Dermis lymphatic vessel endothelial cell (primary cell): ENCODE measurements at places on chromosomes 5 and 9. TPM values are rescaled to one million over a fixed set of nuclear protein-coding genes. Genes with fewer than 3 reads are reported as not detected.

The SURF2 gene
- total RNA-seq: 10.1 and 12.5 TPM in 2 replicates

The IRX2 gene
- 0.17 and 0.98 TPM in 2 replicates for total RNA-seq

The CTSV gene
- 0.26 and 0.33 TPM in 2 replicates for total RNA-seq

The CYSRT1 gene
- 0.22 and 0.26 TPM in 2 replicates for total RNA-seq

The WNT8A gene
- total RNA-seq: not detected in 2 replicates

The CFAP77 gene
- 0.22 and 0.34 TPM in 2 replicates for total RNA-seq

The SLCO6A1 gene
- not detected in 2 replicates for total RNA-seq

The WWC1 gene
- total RNA-seq: under 0.01 and 0.33 TPM in 2 replicates

The FAM78A gene
- total RNA-seq: 2.8 and 3.7 TPM in 2 replicates

The CDHR2 gene
- total RNA-seq: under 0.01 TPM in 2 replicates

The TNPO1 gene
- total RNA-seq: 341 and 359 TPM in 2 replicates

The INSL4 gene
- not detected in 2 replicates for total RNA-seq

The FBXO38 gene
- total RNA-seq: 45.7 and 48.0 TPM in 2 replicates

The SLC25A46 gene
- total RNA-seq: 63.4 and 79.9 TPM in 2 replicates

The RETREG1 gene
- total RNA-seq: 0.09 TPM in 1 of 2 replicates, not detected in the other

The ZNF883 gene
- 0.17 TPM in 1 of 2 replicates, not detected in the other for total RNA-seq
